ENCODE measurements at places on chromosomes 11 and 22.

DNA sequence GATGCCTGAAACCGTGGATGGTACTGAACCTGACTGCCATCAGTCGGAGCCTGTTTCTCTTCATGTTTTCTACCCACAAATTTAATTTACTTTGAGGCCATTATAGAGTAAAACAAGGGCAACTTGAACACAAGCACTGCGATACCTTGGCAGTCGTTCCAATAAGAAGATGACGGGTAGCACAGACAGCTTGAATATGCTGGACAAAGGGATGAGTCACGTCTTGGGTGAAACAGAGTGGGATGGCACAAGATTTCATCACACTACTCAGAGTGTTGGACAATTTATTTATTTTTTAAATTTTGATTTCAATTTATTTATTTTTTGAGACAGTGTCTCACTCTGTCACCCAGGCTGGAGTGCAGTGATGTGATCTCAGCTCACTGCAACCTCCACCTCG is 5.7 kb downstream of the DIXDC1 start:
- DNase-seq: no peak

DNA sequence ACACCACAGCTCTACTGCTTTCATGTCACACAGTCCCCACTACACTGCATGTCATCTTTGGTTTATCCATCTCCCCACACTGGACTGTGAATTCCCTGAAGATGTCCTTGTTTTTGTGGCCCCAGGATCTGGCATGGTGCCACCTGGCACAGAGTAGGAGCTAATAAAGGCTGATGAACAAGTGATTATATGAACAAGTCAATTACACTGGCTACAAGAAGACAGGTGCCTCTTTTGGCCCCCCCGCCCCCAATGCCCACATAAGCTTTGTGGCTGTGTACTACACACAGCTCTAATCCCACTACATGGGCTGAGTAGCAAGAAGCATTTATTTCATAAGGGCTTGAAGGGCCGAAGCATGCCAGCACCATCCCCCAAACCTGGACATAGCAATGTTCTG is 24.7 kb downstream of the PLEKHA7 start:
- no peak for DNase-seq

GRCh38 chr11:75850787-75851186 is 35.8 kb downstream of the UVRAG start:
- DNase-seq: no peak

GRCh38 chr11:78869293-78869692 is 294.6 kb upstream of the NARS2 start:
- DNase-seq: no peak

GRCh38 chr22:47260551-47260950 is 498.1 kb downstream of the TBC1D22A start:
- DNase-seq: no peak

DNA sequence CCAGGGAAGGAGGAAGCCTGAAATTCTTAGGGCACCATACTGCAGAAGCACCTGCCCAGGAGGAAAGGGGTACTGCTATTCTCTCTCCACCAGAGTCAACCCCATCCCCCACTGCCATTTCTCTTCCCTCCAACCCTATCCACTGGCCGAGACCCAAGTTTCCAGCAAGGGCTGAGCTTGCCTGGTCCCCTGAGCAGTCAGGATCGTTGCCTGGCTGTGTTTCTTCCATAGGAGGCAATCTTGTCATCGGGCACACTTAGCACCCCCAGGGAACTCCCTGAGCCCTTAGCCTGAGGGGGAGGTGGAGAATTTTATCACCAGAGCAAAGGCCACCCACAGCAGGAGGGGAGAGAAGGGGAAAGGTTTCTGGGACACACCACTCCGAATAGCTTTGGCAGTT is 115.8 kb upstream of the NECTIN1 start:
- no peak for DNase-seq

- no peak for DNase-seq
These were observed 77.6 kb downstream of the LUZP2 start for GRCh38 chr11:24574461-24574860.

- DNase-seq: no peak
These were observed 1.0 kb downstream of the PCNX3 start for GRCh38 chr11:65616575-65617001.

DNA sequence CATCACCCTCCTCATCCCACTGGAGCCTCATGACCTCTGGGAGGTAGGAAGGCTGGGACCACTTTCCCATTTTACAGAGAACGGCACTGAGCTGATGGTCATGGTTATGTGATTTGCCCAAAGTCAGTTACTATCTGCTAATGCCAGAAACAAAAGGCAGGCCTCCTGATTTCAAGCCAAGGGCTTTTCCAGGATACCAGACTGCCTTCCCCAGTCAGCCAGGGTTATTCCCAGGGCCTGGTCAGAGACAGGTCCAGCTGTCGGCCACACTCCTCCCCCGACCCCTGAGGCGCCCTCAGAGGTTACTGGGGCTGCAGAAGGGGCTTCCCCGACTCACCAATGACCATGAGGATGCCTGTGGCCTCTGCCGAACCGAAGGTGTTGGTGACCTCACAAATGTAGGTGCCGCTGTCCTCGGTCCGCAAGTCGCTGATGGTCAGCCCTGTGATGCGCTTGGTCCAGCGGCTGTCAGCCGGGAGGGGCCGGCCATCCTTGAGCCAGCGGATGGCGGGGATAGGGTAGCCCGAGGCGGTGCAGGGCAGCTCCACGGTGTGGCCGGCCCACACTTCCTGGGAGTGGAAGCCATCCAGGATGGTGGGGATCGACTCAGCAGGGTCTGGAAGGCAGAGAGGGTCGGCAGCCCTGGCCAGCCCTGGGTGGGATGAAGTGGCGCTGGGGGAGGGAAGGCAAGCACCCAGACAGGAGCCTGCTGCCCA is 197.0 kb downstream of the CEP164 start:
- no peak for DNase-seq

DNA sequence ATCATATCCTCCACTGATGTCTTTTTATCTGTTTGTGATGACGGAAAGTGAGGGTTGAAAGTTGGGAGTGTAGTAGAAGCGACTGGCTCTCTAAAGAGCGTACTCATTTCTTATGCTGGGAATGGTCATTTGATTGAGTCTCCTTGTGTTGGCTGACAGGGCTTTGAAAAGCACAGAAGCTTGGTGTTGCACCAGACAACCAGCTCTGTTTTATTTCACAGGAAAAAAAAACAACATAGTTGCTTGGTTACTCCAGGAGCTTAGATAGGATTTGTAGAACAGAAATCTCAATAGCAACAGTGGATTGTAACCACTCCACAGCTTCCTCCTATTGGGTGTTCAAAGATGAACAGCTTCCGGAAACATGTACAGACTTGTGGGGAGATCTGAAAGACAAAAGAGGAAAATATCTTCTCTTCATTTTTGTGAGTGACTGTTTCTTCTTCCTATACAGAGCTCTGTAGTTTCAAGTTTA is 2.7 kb downstream of the RBM14 start:
- no peak for DNase-seq

DNA sequence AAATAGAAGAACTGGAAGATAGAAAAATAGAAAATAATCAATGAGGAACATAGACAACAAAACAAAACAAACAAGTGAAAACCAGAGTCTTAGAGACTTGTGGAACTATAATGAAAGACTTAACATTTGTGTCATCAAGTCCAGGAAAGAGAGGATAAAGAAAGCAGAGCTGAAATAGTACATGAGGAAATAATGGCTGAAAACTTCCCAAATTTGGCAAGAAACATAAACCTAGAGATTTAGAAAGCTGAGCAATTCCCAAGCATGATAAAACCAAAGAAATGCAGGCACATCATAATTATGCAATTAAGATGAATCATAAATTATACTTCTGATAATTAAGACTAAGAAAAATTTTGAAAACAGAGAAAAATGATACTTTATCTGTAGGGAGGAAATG is 614.5 kb downstream of the ETS1 start:
- DNase-seq: no peak

- no peak for DNase-seq
These were observed 51.1 kb downstream of the TIMP3 start for GRCh38 chr22:32852395-32853251.

DNA sequence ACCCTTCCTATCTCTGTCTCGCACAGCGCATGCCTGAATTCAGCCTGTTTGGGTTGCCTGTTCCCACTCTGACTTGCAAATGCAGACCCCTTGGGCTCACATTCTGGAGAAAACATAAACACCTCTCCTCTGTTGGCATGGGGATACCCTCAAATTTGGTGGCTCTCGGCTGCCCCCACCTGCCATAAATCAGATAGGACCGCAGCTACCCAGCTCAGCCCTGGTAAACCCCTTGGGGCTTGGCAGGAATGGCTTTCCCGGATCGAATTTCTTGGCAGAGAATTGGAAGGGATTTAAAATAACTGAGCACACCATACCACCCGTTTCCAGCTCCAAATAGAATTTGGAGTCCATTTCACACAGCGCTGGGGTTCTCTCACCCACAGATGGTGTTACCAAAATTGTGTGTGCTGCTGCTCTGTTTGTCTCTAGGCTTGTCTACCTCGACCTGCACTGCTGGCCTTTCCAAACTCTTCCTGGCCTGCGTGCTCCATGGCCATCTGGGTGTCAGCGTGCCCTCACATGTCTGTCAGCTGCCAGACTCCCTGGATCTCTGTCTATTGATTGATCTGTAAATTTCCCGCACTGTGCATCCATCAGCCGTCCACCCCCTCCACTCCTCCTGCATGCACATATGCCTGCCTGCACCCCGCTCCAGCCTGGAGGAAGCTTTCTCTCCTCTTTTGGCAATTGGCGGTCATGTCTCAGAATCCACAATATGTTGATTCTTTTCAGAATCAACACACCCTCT is 134.0 kb downstream of the NTM start:
- DNase-seq: no peak

DNA sequence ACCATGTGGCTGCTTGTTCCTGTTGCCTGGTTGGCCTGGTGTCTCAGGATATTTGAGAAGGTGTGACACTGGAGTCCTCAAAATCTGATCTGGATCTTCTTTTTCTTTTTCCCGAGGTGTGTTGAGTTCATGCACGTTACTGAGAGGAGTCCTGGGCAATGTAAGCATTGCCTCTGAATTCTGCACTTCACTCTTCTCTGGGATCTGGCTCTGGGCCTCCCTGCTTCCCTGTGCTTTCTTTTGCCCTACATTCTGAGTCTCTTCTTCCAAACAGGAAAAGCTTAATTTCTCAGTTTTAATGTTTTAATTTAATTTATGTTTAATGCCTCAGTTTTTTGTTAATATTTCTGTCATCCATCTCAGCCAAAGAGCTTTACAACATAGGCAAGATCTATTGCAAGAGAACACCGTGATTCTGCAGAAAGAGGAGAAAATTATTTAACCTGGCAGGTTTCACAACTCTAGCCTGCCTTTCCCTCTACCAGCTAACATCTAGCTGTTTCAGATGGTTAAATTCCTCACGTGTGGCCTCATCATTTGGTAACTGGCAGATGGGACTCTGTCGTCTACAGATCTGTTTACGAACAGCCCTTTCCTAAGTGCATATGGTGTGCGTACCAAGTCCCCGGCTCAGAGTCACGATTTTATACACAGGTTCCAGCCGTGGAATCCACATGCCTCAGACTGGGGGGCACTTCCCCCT is 24.7 kb downstream of the LDLRAD3 start:
- DNase-seq: no peak

- DNase-seq: no peak
These were observed 40.1 kb upstream of the TUB start for GRCh38 chr11:8040921-8041285.

- DNase-seq: no peak
These were observed 7.1 kb downstream of the SFI1 start for GRCh38 chr22:31503211-31503964.

GRCh38 chr11:133984828-133985227 is 28.1 kb upstream of the IGSF9B start:
- no peak for DNase-seq

- no peak for DNase-seq
These were observed at the start of gene APOBEC3H for GRCh38 chr22:39097098-39098020. TSS of gene APOBEC3H (plus strand) at chr22:39097244. CDS start at chr22:39100279, 3,035 bp downstream.

DNA sequence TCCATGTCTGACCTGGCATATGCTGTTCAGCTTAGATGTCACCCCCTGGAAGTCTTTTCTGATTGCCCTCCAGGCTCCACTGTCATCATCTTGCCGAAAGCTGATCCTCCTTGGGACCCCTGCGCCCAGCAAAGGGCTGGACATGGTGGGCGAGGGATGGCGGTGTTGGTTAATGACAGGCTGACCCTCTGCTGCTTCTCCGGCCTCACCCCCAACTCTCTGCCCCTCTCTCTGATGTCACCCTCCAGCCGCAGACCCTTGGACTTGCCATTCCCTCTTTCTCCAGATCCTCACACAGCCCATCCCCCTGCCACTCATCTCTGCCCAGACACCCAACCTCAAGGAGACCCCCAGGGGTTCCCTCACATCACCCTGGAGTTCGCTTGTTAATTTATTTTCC is 2.3 kb downstream of the EHBP1L1 start:
- DNase-seq: no peak

DNA sequence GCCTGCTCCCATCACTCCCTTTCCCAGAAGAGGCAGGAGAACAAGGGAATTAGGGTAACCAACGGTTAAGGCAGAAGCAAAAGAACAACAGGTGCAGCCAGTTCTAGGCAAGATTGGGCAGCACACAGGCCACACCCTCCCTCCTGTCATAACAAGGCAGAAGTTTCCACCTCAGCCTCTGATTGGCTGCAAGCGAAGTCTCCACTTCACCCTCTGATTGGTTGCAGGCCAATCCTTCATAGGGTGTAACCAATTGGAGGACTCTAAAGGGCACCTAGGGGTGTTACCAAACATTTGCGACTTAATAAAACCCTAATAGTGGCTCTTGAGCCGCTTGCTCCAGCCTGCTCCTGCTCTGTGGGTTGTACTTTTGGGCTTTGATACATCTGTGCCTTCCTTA is 153.8 kb downstream of the CACNA1I start:
- no peak for DNase-seq

DNA sequence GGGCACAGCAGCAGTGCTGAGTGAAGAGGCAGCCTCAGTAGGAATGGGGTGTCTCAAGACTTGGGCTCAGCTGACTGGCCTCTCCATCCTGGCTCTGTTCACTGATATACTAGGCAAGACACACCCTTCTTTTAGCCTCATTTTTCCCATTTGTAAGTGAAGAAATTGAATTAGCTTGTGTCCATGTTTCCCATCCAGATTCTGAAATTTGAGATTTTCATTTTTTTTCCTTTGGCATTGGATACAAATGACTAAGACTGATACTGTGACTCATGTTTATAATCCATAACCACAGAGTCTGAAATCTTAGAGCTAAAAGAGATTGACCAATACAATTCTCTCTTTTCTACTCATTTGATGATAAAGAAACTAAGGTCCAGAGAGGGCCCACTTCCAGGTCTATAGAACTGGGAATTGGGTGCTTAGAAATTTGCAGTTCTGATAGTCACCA is 110.9 kb downstream of the KCNC1 start:
- DNase-seq: no peak

- no peak for DNase-seq
These were observed 149.0 kb downstream of the PKNOX2 start for GRCh38 chr11:125313271-125314219.

GRCh38 chr11:105189581-105189980 is 50.0 kb upstream of the CARD18 start:
- DNase-seq: no peak

Measured in activated CD4-positive, alpha-beta T cell treated with anti-CD3 and anti-CD28 coated beads, Interleukin-2, amount 50 U/mL, for 1 hour (primary cell).